ENCODE measurements at places on chromosomes 6 and 20.

DNA sequence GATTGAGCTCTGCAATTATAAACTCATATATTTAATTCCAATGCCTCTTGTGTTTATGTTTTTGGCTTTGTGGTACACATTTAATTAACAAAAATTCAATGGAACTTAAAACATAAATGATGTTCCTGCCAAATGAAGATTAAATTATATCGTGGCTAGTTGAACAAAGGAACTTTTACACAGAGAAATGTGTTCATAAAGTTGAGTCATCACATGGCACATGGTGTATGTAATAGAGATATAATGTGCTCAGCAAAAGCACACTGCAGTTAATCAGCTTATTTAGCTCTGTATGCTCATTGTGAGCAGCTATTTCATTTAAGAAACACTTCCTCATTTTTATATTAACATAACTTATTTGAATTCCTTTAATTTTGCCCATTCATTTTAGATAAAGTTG, 1295.6 kb upstream of the CITED2 start:
- DNase-seq = no peak
- no peaks in the 10 kb centered on the region for H3K27me3 ChIP-seq
- H3K4me3 ChIP-seq = no peak overlapping the region

- H3K36me3 ChIP-seq = no peaks in the 10 kb centered on the region
- H3K4me3 ChIP-seq = no peak overlapping the region
Observed at GRCh38 chr6:105824732-105825131, 261.4 kb upstream of the PRDM1 start.

- H3K27me3 ChIP-seq = no peaks in the 10 kb centered on the region
- H3K4me1 ChIP-seq = no peaks in the 10 kb centered on the region
Observed at GRCh38 chr6:63538550-63538949, 33.7 kb upstream of the LOC128125822 start.

DNA sequence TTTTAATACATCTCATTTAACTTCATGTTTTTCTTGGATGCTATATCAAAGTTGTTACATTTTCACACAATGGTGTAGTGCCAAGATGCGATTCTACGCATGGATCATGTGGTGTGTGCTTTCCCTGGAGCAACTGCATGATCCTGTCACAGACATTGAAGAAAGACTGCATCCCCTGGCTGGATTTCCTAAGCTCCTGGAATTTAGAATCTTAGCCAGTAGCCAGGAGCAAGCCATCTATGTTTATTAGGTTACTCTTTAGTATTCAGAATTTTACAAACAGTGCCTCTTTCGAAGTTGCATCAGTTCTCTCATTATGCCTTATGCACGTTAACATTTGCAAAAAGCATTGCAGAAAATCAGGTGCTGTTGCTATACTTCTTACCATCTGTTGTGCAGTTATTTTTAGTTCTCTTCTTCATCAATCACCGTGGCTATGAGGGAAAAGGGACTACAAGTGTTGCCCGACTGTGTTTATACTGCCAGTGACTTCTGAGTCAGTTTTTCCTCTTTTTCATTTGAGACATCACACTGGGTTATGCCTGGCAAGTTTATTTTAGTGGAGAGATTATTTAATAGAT, 584.2 kb downstream of the BCKDHB start:
- no peak overlapping the region for H3K27ac ChIP-seq
- H3K36me3 ChIP-seq = no peaks in the 10 kb centered on the region

DNA sequence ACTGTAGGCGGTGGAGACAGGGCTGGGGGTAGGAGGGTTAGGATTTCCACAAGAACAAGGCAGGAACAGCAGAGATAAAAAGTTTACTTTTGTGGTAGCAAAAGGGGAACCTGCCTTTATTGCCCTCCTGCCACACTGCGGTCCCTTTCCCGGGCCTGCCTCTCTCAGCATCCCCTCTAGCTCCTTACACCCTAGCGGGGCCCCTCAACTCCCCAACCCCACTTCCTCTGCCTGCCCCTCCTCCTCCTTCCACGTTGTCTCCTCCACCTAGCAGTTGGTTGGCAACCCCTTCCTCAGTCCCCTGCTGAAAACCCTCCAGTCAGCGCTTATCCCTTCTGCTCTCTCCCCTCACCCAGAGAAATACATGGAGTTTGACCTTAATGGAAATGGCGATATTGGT, 714 bp downstream of the AIF1 start:
- H3K4me3 ChIP-seq = no peak overlapping the region
- peaks cover 20% of the 10 kb centered on the region for H3K4me1 ChIP-seq
- DNase-seq = no peak
- H3K27ac ChIP-seq = no peak overlapping the region
- no peaks in the 10 kb centered on the region for H3K27me3 ChIP-seq

- H3K4me1 ChIP-seq = peaks cover 29% of the 10 kb centered on the region
- H3K27me3 ChIP-seq = no peaks in the 10 kb centered on the region
Observed at GRCh38 chr6:16412171-16412570, 173.8 kb downstream of the GMPR start.

DNA sequence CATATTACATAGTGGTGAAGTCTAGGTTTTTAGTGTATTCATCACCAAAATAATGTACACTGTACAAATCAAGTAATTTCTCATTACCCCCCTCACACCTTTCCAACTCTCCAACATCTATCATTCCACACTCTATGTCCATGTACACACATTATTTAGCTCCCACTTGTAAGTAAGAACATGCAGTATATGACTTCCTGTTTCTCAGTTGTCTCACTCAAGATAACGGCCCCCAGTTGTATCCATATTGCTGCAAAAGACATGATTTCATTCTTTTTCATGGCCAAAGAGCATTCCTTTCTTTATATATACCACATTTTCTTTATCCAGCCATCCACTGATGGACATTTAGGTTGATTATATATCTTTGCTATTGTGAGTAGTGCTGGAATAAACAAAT, 86.0 kb downstream of the UBE3D start:
- no peak for DNase-seq
- H3K27ac ChIP-seq = no peak overlapping the region
- no peaks in the 10 kb centered on the region for H3K36me3 ChIP-seq
- no peaks in the 10 kb centered on the region for H3K27me3 ChIP-seq
- no peak overlapping the region for H3K4me3 ChIP-seq

DNA sequence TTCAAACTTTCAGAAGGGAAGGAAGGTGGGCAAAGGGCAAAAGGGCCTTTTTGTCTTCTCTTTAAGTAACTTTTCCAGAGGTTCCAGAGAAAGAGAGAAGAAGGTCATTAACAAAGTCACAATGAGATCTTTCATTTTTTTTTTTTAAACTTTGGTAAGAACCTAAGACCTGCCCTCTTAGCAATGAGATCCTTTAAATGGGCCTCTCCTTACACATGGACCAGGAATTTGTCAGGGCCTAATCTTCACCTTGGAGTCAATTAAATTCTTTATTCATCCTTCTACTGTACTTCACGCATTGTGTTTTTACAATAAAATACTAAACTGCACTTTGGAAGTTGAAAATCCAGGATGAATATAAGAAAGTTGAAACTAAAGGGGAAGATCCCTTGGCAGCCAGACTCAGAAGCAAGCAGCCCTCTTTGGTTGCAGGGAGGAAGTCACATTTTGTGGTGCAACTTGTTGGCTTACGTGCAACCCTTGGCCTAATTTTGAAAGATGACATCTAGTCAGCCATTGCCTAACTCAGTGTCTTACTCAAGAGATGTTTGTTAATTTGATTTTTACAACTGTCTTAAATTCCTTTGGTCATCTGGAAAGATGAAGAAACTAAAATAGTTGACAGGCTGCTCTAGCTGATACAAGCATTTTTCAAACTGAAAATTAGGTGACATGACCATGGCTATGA, 11.9 kb upstream of the TMEM170B start:
- H3K4me1 ChIP-seq = no peaks in the 10 kb centered on the region
- DNase-seq = no peak
- no peak overlapping the region for H3K4me3 ChIP-seq
- no peaks in the 10 kb centered on the region for H3K27me3 ChIP-seq
- no peak overlapping the region for H3K27ac ChIP-seq

DNA sequence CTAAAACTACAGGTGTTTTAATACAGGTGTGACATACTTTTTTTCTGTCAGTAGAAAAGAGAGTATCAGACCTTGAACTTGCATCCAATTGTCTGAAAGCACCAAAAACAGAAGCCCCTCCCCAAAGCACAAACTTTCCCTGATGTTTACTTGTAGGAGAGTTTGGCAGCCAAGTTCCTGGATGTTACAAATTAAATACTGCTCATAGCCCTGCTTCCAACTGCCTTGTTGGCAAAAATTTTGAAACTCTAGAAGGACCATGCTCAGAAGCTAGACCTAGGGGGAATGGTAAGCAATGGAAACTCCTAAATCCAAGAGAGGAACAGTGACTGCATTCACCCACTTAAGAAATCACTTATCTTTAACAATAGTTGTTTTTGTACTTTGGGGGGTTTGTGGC, 17.0 kb upstream of the ARG1 start:
- no peaks in the 10 kb centered on the region for H3K27me3 ChIP-seq
- H3K36me3 ChIP-seq = no peaks in the 10 kb centered on the region
- no peak overlapping the region for H3K27ac ChIP-seq
- no peaks in the 10 kb centered on the region for H3K4me1 ChIP-seq

DNA sequence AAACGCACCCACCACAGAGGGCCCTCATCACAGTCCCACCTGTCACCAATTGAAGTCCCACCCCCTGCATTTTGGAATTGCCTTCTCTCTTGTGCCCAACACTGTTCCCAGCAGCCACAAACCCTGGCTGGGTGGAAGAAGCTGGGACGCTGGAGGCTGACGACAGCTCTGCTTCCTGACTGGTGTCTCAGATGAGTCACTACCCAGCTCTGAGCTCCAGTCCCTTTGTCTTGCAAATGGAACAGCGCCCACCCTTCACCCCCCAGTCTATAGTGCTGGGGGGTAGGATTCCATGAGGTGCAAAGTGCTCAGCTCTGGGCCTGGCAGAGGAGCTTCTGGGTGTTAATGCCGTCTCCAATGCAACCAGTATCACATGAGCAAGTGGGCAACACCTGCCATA, 85.3 kb downstream of the DLGAP4 start:
- H3K27ac ChIP-seq = no peak overlapping the region
- no peaks in the 10 kb centered on the region for H3K27me3 ChIP-seq
- H3K4me3 ChIP-seq = no peak overlapping the region
- H3K4me1 ChIP-seq = no peaks in the 10 kb centered on the region

GRCh38 chr6:86412057-86412456, 525.3 kb upstream of the HTR1E start:
- H3K4me3 ChIP-seq = no peak overlapping the region
- no peaks in the 10 kb centered on the region for H3K36me3 ChIP-seq
- H3K27ac ChIP-seq = no peak overlapping the region
- no peaks in the 10 kb centered on the region for H3K4me1 ChIP-seq

All from CD4-positive, alpha-beta memory T cell (primary cell).